ENCODE measurements at places on chromosomes 1 and 21.

- DNase-seq: no peak
These were observed 6.8 kb downstream of the ETV3L start for GRCh38 chr1:157092831-157093230.

- no peak for DNase-seq
These were observed 22.6 kb downstream of the TMEM51 start for GRCh38 chr1:15176120-15176519.

DNA sequence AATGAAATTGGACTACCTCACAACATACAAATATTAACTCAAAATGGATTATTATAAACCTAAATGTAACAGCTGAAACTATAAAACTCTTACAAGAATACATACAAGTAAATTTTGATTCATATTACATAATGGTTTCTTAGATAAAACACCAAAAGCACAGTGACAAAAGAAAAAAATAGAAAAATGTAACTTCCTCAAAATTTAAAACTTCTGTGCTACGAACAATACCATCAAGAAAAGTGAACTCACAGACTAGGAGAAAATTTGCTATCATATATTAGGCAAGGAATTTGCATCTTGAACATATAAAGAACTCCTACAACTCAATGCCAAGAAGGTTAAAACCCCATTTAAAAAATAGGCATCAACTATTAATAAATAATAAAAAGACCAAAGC, 31.2 kb downstream of the ANGPTL3 start:
- no peak for DNase-seq

GRCh38 chr21:14734191-14734590, 188.1 kb upstream of the SAMSN1 start:
- no peak for DNase-seq

DNA sequence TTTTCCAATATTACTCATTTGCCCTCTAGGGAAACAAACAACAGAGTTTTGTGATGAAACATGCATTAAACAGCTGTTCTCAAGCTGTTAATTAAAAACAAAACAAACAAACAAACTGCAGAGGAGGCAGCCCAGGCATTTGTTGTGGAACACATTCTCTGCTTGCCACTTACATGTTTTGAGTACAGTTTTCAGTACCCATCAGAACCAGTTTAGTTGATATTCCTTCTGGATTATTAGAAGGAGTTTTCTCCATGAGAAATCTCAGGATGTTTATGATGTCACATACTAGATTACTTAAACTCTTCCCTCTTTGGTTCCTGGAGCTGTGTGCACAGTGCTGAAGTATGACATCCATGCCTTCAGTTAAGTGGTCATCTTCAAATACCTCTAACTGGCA, at the start of gene OR2T6:
Gene OR2T6, plus strand, starts transcription at position 301 of the 400 bp plus-strand sequence. CDS start 11,863 bp downstream, outside the sequence.
- DNase-seq: no peak

- DNase-seq: peak; percentile 40
These were observed 306.2 kb downstream of the MATN1 start for GRCh38 chr1:30417001-30417700.

DNA sequence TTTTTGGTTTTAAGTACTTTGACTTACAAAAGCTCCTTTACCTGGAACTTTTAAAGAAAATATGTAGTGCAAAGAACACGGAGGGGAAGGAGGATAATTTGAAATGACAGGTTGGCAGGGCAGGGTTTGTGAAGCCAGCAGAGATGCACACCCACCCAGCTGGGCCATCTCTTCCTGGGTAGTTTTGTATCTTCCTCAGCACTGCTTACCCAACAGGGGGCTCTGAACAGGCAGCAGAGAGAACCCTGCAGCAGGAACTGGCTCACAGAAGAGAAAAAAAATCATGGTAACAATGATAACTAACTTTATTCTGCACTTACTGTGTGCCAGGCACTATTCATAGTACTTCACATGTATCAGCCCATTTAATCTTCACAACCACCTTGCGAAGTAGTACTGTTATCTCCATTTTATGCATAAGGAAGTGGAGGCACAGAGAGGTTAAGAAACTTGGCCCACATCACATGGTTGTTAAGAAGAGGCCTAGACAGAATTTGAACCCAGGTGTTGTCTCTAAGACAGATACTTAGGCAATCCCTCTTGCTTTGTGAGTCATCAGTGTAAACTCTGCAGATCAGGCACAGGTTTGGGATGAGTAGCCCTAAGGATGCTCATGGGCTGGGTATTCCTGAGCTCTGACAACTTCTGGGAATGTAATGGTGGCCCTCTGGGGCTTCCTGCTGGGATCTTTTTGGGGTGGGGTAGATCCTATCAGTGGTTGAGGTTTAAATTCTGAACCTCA, 60.8 kb downstream of the ELK4 start:
- DNase-seq: no peak

- no peak for DNase-seq
These were observed 12.7 kb downstream of the TTC22 start for GRCh38 chr1:54788459-54788858.

DNA sequence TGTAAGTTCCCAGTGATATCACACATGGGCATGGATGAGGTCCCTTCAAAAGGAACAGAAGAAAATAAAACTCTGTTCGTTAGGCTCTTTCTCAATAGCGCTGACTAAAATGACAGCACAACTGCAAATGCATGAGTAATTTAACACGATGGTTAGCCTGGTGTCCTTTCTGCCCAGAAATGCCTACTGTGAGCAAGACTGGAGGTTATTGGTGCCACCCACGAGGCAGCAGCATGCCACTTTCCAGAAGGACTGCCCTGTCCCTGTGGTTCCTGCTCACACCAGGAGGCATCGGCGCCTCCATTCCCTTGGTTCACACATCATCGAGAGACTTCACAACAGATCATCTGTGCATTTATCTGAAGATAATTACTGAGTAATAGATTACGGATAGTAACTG, 26.2 kb downstream of the VPS26C start:
- no peak for DNase-seq

GRCh38 chr1:159141584-159142390, 29.6 kb upstream of the CADM3 start:
- DNase-seq: peak; percentile 57

DNA sequence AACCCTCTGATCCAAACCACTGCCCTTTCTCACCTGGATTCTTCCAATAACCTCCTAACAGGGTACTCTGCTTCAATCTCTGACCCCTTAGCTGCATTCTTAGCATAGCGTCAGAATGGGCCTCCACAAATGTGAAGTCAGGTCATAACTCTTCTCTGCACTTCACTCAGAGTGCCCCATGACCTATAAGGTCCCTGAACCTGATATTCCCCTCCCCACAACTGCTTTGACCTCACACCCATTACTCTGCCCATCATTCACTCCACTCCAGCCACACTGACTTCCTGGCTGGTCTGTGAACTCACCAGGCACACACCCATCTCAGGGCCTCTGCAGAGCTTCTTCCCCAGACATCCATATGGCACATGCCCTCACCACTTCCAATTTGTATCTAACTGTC, 141.9 kb downstream of the ZNF281 start:
- DNase-seq: no peak

GRCh38 chr1:161374373-161374772, 6.7 kb upstream of the CFAP126 start:
- no peak for DNase-seq

GRCh38 chr21:9756677-9757076, 764.7 kb upstream of the TPTE start:
- no peak for DNase-seq

GRCh38 chr1:235270625-235271024, 57.4 kb downstream of the ARID4B start:
- DNase-seq: no peak

DNA sequence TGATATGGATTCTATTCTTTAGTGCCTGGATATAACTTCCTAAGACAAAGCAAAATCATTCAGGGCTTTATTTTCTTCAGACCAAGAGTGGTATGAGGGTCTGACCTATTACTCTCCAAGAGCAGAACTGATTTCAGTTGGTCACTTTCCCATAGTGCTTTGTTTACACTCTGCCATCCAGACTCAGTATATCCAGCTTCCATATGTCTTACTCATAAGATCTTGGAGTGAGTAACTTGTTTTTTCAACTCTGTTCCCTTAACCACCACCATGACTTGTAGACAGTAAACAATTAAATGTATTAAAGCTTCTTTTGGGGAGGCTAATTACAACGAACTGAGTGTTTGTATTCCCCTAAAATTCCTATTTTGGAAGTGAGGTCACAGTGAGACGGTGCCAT, 83.4 kb downstream of the USP24 start:
- DNase-seq: no peak

All from islet precursor cell (in vitro differentiated cells).